ENCODE measurements at places on chromosomes 3 and 15. TPM values are rescaled to one million over a fixed set of nuclear protein-coding genes. Genes with fewer than 3 reads are reported as not detected.

DNA sequence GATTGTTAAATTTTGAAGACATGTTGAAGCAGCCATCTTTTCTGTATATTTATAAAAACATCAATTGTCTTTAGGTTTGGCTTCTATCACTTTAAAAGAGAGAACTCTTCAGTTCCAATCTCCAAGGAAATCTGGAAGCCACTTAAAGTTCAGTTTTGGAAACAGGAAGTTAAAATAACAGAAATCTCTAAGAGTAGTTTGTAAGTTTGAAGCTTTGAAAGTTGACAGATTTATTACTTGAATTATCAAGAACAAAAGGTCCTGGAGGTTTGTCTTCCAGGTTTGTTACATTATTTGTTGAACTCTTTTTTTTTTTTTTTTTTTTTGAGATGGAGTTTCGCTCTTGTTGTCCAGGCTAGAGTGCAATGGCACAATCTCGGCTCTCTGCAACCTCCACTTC is 30.0 kb downstream of the RNF111 start:
- no peak for DNase-seq

GRCh38 chr15:67194171-67195114 is 60.0 kb downstream of the AAGAB start:
- no peak for DNase-seq

GRCh38 chr15:36614016-36614415 is 34.6 kb downstream of the CDIN1 start:
- DNase-seq: no peak

GRCh38 chr15:43465100-43465499 is 27.9 kb downstream of the TP53BP1 start:
- DNase-seq: no peak

GRCh38 chr3:109743981-109744380 is 406.6 kb upstream of the DPPA4 start:
- DNase-seq: no peak

- no peak for DNase-seq
Measured at GRCh38 chr3:172520301-172520831, 2.9 kb downstream of the TNFSF10 start.

DNA sequence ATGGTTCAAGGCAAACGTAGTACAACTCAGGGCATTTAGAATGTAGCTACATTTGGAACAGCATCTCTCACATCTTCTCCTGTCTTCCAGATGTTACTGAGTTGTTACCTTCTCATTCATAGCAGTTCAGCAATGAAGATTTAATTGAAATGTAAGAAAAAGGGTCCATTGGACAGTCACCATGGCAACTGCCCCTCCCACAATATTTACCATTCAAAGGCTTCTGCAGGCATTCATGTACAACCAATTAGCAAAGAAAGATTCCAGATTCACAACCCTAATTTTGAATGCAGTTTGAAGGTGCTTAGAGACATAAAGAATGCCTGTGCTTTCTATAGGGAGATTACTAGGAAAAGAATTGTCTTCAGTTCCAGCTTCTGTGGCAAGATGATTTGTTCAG is 22.2 kb downstream of the SCN11A start:
- no peak for DNase-seq

DNA sequence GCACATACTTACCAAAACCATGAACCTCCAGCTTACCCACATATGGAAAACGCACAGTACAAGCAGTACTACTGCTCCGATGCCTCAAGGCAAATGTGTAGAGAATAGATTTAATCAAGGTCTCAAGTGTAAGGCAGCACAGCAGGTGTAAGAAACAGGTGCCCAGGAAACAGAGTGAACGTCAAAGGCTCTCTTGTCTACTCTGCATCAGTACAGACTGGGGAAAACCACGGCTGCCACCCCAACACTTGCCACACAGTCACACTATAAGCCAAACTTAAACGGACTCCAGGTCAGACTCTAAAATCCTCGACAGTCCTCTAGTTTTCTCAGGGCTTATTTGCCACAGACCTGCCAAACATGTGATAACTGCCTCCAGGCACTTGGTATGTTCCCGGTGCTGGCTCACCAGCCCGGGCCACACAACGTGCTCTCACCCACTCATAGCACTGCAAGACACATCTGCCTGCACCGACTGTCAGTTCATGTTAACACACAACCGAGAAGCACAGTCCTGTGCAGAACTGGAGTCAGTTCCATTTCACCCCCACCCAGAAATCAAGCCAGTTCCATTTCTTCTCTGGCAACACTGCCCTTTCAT is 30.6 kb downstream of the ABCC5 start:
- no peak for DNase-seq

GRCh38 chr3:10321630-10322351 is 879 bp upstream of the SEC13 start:
- DNase-seq: no peak

- no peak for DNase-seq
Measured at GRCh38 chr3:172666181-172666872, 44.5 kb downstream of the NCEH1 start.

- DNase-seq: no peak
Measured at GRCh38 chr3:13235079-13235478, 161.8 kb upstream of the IQSEC1 start.

DNA sequence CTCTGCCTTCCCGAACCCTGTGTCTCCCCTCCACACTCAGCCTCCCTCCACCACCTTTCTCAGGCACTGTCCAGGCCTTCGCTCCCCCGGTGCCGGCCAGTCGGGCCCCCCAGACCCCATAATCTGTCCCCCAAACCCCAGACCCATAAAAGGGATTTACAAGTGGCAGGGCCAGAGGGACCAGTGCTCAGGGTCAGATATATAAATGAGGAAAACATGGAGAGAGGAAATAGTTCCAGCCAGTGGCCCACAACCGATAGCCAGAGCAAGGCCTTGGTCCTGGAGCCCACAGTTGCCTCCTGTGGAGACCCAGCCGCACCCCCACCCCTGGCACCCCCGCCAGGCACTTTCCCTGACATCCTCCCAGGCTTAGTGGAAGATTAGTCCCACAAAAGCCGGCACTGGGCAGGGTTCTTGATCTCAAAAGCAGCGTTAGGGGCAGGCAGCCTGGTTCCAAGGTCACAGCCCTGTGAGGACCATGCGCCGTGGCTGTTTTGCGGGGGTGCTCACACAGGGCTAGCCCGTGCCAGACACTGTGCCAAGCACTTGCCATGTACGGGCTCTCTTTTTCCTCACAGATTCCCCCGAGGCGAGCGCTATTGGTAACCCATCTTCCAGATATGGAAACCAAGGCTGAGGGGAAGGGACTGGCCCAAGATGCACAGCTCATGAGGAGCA is 1.1 kb upstream of the PLXND1 start:
- no peak for DNase-seq

GRCh38 chr15:99568625-99569352 is 3.0 kb downstream of the MEF2A start:
- DNase-seq: no peak

GRCh38 chr3:160569894-160570652 is 4.7 kb upstream of the KPNA4 start:
- DNase-seq: no peak

- no peak for DNase-seq
Measured at GRCh38 chr15:71570736-71571135, 239.6 kb upstream of the NR2E3 start.

GRCh38 chr3:119255214-119255613 is 14.5 kb upstream of the B4GALT4 start:
- no peak for DNase-seq

- DNase-seq: peak; percentile 20
Measured at GRCh38 chr3:123028233-123028828, 768 bp upstream of the SEMA5B start.

The OXTR gene
- 2.7 TPM for total RNA-seq

DNA sequence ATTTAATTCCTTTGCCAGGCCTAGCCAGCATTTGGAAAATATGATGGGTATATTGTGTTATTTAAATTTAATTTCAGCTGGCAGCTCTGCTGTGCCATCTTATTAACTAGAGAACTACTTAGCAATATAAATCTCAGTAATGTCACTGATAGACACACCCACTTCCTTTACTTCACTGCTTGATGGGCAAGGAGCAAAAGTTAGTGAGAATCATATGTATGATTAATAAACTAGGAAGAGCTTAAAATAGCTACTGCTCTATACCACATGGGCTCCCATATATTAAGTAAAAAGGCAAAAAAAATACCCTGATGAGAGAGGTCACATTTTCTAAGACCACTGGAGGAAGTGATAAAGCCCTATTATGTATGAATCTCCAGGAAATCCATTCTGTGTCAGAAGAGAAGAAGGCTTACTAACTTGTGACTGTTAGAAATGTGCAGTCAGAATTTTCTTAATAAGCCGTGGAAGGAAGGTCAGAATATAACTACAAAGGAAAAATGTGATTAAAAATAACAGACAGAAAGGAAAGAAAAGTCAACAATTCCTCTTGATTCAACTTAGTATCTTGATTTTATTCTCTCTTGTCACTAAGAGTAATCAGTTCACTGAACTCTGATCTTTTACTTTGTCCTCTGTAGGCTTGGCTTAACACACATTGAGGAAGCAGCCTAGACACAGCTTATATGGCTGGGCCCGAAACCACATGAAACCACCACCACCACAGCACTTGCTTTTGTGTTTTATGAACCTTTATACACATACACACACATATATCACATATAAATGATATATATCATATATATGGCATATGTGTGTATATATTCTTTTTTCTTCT is 1233.9 kb upstream of the ALCAM start:
- no peak for DNase-seq

The PARP6 gene
- 85.7 TPM for total RNA-seq

- DNase-seq: no peak
Measured at GRCh38 chr3:66317750-66318376, 97.1 kb downstream of the SLC25A26 start.

The VPS8 gene
- total RNA-seq: 72.3 TPM

DNA sequence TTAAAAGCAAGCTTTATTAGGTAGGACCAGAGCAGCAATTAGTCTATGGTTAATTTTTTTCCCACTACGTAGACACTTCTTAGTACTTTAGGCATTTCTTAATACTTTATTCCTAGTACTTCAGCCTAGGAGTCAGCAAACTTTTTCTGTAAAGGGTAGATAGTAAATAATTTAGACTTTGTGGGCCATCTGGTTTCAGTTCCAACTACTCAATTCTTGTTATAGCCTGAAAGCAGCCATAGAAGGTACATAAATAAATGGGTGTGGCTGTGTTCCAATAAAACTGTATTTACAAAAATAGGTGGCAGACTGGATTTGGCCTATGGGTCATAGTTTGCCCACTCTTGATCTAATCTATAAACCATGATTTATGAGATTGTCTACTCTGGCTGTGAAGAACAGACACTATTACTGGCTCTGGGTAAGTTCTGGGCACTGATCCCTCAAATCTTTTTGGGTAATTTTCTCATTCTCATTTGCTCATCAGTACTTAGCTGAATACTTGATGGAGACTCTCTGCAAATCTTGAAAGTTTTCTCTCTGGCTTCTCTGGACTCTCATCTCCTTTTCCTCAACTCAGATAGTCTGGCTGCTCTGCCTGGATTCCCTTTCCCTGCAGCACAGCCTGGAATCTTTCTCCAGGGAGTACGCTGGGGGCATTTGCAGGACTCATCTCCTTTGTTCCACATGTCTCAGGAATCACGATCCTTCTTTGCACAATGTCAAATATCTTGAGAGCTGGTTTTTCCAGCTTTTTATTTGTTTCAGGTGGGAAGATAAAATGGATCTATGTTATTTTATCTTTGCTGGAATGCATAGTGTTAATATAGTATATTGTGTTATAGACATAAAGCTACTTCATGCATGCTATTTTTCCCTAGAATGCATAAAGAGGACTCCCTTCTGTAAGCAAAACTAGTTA is 524.8 kb upstream of the TBL1XR1 start:
- no peak for DNase-seq

DNA sequence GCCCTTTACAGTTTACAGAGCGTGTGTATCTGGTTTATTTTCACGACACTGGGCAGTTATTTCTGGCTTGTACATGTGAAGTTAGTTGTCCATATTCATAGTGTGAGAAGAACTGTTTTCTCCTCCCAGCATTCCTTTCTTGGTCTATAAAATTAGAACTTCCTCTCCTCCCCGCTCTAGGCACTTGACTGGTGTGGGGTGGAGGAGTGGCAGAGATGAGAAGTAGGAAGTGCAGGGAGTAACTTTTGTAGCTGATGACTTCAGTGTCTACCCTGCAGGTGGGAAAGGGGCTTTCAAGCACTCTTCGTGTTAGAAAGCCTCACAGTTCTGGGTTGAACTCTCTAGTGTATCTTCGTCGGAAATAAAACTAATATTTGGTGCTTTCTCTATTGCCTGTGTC is 13.4 kb downstream of the APOD start:
- DNase-seq: no peak

DNA sequence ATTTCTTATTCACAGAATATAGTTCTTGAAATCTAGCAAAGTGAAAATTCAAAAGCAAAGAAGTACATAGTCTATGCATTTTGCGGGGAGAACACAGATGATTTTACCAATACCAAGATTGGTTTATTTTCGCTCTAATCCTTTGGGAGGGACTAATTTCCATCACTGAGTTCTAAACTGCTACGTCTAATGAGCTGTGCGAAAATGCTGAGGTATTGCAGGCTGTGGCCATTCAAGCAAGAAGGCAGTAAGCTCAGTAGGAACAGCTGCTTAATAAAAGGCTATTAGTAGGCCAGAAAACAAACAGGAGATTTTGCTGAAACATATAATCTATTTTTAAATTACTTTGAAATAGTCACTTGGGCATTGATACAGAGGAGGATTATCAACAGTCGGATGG is 379.0 kb downstream of the CNTN4 start:
- DNase-seq: no peak

The CSPG5 gene
- total RNA-seq: 3.2 TPM

GRCh38 chr3:185365291-185366073 is 2.5 kb downstream of the MAP3K13 start:
- no peak for DNase-seq

DNA sequence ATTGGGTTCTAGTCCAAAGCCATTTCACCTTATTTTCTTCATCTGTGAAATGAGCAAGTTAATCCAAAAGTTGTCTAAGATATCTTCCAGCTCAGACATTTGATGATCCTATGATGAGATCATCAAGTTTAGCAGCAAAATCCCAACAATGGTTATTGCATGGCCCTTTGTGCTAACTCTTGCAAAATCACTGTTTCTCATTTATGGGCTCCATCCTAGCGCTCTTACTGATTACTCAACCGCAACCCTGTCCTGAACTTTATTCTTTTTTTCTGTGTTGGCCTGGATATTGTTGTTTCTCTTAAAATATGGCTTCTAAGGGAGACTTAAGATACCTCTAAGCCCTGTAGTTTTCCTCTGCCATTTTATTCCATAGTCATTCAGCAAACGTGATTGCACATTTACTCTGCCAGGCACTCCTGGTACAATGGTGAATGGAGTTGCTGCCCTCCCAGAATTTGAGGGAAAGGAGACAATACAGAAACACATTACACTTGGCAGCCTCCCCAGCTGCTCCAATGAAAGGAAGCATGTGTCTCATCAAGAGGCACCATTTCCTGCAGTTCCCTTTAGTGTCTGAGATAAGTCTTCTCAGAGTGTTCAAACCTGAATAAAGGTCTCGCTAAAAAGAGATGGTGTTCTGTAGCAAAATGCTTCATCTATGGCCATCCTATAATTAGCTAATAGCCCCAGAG is 4.4 kb downstream of the GXYLT2 start:
- no peak for DNase-seq

The CCDC13 gene
- 0.82 TPM for total RNA-seq
